ENCODE measurements at places on chromosomes 5 and 9.

DNA sequence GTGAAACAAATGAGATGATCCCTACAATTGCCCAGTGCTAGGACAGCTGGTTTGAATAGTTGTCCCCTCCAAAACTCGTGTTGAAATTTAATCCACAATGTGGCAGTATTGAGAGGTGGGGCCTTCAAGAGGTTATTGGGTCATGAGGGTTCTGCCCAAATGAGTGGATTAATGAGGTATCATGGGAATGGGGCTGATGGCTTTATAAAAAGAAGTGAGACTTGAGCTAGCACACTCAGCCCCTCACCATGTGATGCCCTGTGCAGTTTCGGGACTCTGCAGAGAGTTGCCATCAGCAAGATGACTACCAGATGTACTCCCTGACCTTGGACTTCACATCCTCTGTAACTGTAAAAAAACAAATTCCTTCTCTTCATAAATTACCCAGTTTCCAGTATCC lies 33.1 kb downstream of the RANBP6 start:
- no peak for DNase-seq

GRCh38 chr5:168261227-168261571 lies 30.2 kb upstream of the WWC1 start:
- no peak for DNase-seq

- DNase-seq: no peak
These were observed 16.8 kb upstream of the TCOF1 start for GRCh38 chr5:150340614-150341255.

DNA sequence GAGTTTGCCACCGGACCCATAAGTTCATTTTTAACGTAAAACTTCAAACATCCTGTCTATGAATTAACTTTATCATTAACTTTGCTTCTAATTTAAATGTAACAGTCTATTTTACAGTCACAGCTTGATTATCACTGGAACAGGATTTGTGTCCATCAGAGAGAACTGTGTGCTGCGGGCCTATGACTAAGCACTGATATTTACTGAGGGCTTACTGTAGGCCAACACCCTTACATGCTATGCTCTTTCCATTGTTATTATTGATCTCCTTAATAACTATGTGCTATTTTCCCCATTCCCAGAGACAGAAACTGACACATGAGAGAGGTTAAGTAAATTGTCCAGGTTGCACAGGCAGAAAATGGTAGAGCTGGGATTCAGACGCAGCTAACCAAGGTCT lies 24.0 kb upstream of the GPR151 start:
- no peak for DNase-seq

DNA sequence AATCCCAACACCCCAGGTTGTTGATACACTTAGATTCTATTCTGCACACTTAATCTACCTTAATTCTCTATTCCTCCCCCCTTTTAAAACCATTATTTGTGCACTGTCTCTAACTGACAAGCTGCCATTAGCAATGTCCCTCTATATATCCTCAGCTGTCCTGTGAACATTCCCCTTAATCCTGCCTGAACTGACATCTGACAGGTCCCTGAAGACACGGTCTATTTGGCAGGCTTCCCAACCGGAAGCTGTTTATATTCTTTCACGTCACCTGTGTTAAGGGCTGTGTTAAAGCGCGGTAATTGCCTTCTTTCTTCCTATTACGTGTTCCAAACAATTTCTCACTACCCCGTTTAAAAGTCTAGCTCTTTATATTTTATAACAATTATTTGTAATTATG lies 277.3 kb downstream of the CDH9 start:
- DNase-seq: no peak

DNA sequence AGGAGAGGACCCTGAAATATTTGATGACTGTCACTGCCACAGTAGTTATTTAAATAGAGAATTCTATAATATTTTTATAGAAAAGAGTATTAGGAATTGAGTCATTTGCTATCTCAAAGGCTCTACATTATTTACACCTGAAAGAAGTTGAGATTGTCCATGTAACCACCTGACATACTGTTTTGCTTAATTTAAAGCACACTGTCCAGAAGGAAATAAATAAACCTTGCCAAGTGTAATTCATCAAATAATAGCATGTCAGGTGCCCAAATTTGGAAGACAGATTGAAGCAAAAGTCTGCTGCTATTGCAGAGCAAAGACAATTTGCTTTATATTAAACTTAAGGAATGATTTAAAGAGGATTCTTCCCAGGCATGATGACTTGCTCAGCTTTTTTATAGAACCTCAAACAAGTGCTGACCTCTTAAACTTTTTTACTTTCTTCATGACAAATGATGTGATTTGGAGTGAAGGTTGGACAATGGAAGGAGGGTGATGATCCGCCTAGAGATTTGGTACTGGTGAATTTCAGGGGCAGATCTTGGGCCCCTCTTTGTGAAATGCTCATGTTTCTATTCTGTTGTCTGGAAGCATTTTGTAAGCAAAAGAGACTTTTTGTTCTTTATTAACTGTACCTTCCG lies 65.0 kb downstream of the DAPK1 start:
- DNase-seq: no peak

DNA sequence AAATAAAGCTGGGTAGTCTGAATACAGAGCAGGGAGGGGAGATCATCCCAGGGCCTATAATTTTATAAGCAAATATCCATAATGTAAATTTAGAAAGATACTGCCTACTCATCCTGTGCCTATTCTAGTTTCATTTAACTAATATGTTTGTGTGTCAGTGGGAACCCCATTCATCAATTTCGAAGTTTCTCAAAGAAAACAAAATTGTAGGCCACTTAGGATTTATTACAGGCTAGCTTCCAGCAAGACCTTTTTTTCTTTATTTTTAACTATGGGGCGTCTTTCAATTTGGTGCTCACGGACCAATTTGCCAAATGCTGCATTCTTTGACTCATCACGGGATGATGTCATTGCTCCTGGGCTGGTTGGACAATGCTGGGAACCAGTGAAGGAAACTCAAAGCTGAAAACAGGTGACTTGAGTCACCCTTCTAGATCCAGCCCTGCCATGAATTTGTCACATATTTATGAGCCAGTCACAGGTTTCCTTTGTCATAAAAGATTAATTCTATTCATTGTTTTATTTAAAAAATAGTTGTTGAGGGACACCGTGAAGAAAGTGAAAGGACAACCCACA lies 13.4 kb downstream of the PCSK5 start:
- no peak for DNase-seq

DNA sequence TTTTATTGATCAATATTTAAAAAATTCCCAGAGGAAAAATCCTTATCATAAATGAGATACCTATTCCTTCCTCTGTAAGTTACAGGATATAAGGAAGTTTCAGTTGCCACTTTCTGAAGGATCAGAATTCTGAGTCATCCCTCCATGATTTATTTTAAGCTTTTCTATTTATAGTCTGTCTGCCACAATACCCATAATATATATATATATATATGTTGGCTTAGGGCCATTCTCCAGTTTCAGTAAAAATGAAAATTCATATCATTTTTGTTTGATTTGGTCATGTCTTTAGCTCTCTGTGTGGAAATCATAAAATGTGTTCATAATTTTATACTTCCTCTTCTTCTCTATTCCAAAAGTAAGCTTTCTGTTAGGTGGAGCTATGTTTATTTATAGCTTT lies 215.8 kb upstream of the CYLC2 start:
- no peak for DNase-seq

DNA sequence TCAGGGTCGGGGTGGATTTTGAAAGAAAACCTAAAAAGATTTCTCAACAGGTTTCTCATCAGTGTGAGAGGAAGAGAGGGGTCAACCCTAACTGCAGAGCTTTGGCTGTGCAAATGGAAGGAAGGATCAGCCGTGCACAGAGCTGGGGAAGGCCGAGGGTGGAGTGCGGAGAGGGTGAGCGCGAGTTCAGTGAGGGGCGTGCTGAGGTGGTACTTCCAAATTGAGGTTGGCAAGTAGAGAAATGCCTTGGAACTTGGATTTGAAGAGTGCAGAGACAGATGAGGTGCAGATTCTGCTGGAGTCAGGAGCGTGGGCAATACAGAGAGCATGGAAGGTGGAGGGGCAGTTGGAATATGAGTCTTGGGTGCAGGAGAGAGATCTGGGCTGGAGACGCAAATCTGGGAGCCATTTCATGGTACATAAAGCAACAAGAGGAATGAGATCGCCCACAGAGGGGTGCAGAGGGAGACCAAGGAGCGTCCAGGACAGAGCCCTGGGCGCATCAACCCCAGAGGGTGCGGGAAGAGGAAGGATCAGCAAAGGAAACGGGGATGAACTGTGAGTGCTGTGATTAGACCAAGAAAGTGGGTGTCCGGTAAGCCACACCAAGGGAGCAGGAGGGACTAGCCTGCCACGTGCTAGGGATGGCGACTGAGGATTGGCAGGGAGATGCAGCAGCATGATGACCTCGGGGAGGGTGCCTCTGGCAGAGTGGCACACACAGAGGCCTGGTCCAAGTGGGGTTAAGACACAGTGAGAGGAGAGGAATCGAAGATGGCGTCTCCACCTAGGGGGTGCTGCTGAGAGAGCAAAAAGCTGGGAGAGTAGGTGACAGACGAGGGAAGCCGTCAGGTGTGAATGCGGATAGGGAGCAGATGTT lies 105.8 kb downstream of the ADAMTS2 start:
- DNase-seq: no peak

DNA sequence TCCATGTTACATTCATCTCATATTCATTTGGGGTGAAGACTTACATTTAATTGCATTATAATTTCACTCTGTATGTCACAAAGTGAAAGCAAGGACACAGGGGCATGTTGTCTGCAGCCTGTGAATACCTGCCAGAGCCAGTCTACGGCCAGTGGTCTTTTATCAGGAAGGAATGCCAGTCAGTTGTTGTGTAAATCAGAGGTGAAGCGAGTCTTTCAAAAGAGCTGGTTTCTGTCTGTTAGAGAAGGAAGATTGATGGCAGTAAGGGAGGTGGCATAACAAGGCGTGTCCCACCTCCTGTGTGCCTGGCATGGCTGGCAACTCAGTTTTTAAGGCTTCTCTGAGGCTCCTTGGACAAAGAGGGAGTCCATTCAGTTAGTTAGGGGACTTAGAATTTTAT lies 18.1 kb upstream of the SYK start:
- no peak for DNase-seq

DNA sequence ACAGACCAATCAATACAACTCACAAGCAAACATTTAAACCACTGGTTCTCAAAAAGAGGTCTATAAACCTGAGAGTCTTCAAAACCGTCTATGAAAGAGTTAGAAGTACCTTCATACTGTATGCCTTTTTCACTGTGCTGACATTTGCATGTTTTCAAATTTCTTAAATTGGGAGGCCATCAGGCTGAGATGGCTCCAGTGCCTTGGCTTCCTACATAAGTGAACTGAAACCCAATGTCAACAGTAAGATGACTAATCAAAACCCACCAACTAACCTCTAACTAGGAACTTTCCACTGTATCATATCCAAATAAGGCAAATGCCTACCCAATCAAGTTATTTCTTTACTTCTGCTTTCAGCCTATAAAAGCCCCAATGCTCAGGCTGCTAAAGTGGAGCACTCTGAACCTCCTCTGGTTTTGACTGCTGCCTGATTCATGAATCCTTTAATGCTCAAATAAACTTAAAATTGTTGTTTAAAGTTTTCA lies 35.1 kb downstream of the FAM13B start:
- DNase-seq: no peak

DNA sequence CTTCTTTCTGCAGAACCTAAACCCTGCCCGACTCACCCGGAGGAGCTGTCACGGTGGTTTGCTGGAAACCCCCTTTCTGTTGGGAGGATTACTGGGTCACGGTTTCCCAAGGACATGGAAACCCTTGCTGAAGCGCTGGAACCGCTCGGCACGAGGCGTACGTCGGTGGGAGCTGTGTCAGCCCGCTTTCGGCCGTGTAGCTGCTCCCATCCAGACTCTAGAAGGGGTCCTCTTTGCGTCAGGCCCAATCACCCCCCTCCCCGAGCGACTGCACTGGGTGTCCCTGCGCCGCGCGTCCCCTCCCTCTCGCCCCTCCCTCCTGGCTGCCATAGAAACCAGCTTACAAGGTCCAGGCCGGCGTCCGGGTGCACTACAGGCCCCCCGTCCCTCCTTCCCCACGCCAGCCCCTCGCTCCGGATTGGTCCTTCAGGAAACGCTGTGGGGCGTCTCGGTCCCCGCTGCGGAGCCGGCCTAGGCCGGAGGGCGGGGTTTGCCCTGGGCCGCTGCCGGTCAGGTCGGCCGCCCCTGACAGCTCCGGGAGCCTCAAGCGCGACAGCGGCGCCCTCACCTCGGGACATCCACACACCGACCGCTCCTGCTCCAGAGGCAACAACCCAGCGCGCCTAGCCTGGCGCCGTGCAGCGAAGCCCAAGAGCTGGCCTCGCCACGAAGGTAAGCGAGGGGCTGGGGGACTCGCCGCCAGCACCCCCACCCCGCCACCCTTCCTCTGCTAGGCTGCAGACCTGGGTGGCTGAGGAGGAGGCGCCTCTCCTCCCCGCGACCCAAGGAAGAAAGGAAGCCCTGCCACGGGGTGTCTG lies at the start of gene NIM1K:
NIM1K (plus strand) TSS at position 486 of the 818 bp plus-strand sequence. CDS start 53,551 bp downstream, outside the sequence.
- DNase-seq: no peak

DNA sequence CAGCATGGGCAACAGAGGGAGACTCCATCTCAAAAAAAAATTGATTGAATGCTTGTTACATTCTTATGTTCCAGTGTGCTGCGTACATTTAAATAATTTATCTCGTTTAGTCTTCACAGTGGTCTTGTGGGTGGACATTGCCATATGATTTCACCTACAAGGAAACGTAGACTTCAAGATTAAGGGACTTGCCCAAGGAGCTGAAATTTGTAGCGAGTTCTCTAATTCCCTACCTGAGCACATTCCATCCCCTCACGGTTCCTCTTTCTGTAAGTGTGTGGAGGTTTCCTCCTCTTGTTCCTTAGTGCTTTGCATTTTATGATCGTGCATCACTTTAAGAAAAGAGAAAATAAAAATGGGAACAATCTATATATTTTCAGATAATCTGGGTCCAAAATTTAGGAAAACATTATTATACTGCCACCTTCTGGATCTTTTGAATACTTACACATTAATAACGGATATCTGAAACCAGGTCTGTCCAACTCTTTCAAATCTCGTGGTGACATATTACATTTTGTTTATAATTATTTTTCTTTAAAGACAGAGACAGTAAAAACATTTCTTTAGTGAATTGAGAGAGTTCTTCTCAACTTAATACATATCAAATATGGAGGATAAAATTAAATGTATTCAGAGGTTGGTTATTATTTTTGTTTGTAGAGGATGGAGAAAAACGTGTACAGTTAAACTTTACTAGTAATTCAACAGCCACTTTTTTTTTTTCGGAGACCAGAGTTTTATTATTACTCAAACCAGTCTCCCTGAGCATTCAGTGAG lies 29.9 kb upstream of the C7 start:
- peak; percentile 14 for DNase-seq
